ENCODE measurements at places on chromosomes 6 and 20.

DNA sequence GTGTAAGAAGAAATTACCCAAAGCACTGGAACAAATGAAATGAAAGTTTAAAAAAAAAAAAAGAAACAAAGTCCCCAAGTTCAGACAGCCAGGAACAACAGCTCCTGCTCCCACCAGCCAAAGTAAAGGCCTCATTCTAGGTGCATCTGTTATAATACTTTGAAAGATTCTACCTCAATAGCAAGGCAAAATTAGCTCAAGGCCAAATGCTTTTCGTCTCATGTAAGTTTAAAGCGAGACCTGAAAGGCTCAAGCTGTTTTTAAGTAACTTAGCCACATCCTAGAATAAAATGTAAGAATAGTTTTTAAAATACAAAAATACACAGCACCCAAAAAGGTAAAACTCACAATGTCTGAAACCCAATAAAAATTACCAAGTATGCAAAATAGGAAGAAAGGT, 64.7 kb downstream of the TASP1 start:
- no peak for DNase-seq

- no peak for DNase-seq
These were observed 542.6 kb downstream of the DHX35 start for GRCh38 chr20:39504710-39505094.

- DNase-seq, result no peak
These were observed 68.5 kb upstream of the SASH1 start for GRCh38 chr6:148273962-148274752.

GRCh38 chr6:125174626-125175025, 21.1 kb downstream of the TPD52L1 start:
- DNase-seq, result no peak

- no peak for DNase-seq
These were observed 143.6 kb downstream of the OR2B2 start for GRCh38 chr6:27768556-27768955.

DNA sequence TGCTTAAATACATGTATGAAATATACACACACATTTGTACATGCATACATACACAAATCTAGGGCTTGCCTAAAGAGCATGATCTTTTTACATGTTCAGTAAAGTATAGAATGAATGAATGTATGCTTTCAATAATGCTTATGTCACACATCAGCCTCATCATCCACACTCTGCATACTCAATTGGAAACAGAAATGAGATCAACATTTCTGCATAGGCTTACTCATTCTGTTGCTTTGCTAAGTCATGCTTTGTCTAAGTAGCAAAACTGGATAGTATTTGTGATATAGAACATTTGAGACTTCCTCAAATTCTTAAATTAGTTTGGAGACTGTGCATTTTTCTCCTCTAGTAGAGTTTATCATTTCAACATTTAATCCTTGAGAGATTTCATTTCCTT, 343.3 kb downstream of the ADGRB3 start:
- DNase-seq, result no peak

DNA sequence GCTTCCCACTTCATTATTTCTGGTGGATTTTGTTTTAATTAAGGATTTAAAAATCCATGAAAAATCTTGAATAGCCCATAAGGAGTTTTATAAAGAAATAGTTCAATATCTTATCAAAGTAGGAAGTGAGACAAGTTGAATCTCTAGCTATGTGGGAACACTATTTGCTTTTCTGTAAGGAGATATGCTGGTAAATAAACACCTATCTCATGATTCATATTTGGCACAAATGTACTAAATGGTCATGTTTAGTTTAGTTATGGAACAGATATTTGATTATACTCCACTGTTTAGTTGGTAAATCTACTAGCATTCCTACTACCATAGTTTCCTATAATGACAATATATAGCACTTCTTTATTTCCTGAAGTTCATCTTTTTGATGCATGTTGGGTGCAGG, 239.9 kb upstream of the CEP162 start:
- no peak for DNase-seq

DNA sequence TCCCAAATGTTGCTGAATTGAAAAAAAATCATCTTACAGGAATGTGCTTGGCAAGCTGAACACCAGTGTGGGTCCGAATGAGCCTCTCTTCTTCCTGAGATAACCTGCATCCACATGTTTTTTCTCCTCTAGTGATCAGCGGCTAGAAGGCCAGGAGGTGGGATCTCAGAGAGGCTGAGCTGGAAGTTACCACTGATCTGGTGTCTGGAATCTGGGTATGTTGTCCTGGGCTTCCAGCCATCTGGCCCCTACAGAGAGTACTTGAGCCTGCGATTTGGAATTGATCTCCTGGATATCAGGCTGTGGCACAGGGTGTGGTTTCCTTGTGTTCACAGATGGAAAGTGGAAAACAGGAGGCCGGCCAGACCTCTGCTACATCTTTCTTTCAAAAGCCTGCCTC, 35.9 kb downstream of the SULF2 start:
- no peak for DNase-seq

DNA sequence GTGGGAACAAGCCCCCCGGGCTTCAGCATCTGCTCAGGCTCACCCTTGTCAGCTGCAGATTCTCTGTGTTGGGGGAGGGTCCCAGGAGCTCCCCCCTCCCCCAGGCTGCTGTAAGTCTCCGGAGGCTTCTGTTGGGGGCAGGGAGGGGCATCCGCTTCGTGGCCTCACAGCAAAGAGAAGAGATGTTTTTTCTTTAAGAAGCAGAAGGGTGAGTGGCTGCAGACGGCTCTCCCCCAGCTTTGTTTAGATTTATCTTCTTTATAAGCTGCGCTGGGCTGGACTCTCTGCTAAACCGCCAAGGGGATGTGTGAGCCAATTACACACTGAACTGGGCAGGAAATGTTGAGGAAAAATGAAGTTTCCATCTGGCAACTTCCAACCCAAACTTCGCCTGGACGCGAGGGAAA, 48.7 kb upstream of the GATA5 start:
- DNase-seq, result no peak
